ENCODE measurements at places on chromosomes 5 and 9.

GRCh38 chr5:172971482-172971881 lies 12.1 kb upstream of the ATP6V0E1 start:
- no peak for DNase-seq

DNA sequence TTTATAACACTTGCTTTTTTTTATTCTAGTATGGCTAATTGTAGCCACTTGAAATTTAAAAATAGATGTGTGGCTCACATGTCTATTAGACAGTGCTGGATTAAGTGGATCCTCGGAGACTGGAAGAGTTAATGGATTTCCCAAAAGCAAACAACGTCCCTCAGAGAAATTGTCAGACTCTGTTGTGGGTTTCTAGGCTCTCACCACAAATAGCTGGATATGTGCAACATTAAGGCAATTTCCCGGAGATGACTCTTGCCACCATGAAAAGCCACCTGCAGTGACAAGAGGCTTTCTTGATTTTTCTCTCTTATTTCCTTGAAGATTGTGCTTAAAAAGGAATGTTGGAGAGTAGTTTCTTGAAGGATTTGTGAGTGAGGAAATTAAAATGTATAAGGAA lies 43.2 kb downstream of the TMEM167A start:
- DNase-seq, result no peak

DNA sequence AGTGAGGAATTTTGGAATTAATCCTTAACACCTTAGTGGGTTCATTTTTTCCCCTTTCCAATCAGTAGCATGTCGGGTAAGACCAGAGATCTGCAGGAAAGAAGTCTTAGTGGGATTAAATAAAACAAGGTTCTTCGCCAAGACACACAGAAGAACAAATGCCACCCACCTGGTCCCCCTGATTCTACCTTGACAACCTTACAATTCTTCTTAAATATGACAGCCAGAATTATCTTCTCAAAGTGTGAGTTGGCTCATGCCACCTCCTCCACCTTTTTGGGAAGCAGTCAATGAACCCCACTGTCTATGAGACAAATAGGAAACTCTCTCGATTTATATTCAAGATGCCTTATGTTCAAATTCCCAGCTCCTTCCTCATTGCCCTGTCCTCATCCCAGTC lies 105.1 kb downstream of the BRINP1 start:
- no peak for DNase-seq

DNA sequence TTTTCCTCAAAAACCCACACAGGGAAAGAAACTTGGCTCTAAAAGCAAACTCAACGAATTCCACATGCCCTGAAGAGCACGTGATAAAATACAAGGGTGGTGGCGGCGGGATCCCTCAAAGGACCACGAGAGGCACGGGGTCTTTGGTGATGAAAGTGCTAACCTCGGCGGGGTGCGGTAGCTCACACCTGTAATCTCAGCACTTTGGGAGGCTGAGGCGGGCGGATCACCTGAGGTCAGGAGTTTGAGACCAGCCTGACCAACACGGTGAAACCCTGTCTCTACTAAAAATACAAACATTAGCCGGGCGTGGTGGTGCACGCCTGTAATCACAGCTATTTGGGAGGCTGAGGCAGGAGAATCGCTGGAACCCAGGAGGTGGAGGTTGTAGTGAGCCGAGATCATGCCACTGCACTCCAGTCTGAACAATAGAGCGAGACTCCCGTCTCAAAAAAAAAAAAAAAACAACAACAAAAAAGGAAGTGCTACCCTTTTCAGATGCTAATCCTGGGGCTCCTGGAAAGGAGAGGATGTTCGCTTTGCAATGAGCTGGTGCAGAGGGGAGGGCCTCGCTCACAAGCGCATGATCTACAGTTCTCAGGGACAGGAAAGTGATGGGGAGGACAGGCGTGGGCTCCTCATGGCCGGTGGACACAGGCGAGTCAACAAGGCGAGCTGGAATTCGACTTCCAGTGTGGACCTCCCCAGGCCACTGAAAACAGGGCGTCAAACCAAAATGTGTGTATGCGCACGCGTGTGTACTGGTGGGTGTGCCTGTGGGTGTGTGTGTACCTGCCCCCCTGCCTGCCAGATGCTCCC lies 54.1 kb downstream of the USP20 start:
- no peak for DNase-seq

DNA sequence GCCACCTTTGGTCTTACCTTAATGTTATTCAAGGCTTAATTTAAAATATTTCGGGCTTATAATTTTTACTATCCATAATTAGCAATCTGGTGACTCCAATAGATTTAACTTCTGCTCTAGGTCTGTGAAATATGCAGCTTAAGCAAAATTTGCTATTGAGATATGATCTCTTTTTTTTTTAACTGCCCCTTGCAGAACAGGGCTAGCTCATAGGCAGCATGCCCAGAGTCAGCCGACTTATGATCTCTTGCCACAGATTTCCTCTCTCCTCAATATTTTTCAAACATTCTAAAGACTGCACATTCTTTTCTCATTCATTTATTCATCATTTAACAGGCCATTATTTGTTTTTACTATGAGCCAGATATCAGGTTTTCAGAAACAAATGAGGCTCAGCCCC lies 4.5 kb downstream of the TTC23L start:
- no peak for DNase-seq

DNA sequence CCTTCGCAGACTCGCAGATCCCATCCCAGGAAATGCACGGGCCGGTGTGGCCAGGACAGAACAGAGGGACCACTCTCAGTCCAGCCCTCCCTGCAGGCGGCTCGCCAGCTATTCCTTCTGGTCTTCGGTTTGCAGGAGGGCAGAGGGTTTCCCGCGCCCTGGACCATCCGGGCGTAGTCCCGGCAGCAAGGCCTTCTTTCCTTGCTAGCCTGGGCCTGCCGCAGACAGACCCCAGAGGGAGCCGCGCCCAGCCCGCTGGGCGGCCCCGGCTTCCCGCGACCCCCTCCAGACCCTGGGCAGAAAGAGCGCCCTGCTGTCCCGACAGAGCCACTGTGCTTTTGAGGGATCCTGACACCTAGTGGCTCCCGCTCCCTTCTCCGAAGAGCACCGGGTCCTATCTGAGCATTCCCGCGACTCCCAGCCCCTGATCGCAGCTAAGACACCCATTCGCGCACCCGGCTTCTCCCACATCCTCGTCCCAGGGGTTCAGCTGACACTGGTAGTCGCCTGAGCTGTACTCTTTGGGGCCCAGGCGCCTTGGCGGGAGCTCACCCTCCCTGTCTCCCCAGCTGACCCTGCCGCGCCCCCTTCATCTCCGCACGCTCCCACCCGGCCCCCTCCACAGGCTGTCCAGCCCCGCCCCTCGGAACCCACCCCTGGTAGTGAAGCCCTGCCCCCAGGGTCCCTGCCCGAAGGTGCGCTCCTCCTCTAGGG lies 1.1 kb downstream of the CFAP90 start:
- no peak for DNase-seq

DNA sequence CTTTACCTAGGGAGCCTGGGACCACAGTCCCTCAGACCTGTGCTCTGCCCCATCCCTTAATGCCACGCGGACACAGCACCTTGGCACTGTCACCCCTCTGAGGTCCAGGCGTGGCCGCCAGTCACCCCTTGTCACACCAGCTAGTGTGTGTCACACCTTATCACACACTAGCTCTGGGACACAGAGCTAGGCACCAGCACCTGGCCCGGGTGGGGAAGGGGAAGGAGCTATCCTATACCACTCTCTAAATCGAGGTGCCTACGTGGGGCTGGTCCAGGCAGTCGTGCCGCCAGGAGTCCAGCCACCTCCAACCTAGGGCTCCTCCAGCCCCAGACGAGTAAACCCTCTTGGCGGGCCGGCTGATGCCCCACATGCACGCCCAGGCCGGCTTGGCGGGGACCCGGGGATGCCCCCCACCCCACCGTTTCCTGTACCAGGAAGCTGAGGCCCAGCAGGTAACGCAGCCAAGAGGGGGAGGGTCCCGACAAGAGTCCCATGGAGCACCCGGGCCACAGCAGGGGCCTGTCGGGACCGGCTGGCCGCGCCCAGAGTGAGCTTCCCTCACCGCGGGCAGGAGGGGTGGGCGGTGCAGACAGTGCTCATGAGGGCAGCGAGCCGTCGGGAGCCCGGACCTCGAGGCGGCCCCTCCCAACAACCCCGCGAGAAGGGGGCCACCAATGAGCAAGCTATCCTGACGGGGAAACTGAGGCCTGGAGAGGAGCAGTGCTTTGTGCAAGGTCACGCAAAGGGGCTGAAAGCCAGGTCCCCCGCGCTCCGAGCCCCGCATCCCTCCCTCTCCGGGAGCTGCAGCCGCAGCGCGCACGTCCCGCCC lies 550 bp downstream of the CORO2A start:
- DNase-seq, result peak; percentile 64

DNA sequence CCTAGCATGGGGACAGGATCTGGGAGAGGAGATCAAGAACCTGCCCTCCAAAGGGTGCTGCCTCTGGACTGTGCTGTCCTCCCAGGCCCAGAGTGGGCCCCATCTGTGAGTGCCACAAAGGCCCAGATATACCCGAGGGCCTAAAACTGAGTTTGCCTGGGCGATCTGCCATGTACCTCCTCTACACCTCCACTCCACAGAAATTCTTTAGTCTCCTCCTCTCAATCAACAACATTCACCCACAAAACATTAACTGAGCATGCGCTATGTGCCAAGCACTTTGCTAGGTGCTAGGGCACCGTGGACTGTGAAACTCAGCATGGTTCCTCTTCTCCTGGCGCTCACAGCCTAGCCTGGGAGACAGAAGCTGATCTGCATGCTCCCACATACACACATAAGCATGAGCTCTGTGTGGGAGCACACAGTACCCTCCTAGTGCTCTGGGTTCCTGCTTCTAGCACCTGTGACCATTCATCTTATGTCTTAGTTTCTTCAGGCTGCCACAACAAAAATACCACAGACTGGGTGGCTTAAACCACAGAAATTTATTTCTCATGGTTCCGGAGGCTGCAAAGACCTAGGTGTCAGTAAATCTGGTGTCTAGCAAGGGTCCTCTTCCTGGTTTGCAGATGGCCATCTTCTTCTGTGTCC lies 82.0 kb upstream of the FSTL4 start:
- DNase-seq, result no peak

- DNase-seq, result no peak
These were observed 70.8 kb downstream of the NXNL2 start for GRCh38 chr9:88605512-88606362.

DNA sequence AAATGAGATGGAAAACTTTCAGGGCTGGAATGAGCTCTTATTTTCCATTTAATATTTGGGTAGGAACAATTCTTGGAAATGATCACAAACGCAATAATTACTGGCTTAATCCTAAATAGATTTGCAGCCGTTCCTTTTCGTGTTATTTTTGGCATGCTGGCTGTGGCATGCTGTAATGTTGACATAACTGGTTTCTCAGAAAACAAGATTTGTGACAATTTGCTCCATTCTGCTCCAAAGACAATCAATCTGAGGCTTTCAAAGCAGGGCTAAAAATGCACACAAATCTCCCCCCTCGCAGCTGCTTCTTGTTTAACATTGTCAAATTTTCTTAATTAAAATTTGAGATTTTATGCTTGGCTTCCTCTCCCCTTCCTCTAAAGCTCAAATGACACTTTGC lies 151.2 kb downstream of the TTC39B start:
- DNase-seq, result no peak

- DNase-seq, result peak; percentile 20
These were observed at the start of gene TGFBI for GRCh38 chr5:136028782-136029742. TGFBI (plus strand) TSS chr5:136028988; CDS start chr5:136029056, 68 bp downstream.

GRCh38 chr9:114031037-114031630 lies 47.0 kb downstream of the AMBP start:
- DNase-seq, result no peak

- DNase-seq, result no peak
These were observed 66.9 kb upstream of the EPB41L4A start for GRCh38 chr5:112485934-112486355.

DNA sequence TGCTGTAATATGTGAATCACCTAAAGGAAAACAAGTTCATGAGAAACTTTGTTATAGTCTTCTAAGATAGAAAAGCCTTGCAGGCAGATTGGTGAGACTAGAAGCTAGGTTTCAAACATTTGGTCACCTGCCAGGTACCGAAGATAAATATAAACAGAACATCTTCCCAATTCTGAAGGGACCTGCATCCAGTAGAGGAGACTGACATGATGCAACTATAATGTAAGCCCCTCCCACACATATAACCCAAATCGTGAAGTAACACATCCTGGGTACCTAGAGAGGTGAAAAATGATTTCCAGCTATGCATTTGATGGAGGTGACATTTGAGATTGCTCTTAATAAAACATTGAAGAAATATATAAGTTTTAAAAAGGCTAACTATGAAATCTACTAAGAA lies 29.9 kb downstream of the SHLD3 start:
- DNase-seq, result no peak

GRCh38 chr9:14303521-14303920 lies 10.4 kb downstream of the NFIB start:
- DNase-seq, result no peak

GRCh38 chr9:84501587-84501986 lies 161.0 kb upstream of the SLC28A3 start:
- DNase-seq, result no peak

DNA sequence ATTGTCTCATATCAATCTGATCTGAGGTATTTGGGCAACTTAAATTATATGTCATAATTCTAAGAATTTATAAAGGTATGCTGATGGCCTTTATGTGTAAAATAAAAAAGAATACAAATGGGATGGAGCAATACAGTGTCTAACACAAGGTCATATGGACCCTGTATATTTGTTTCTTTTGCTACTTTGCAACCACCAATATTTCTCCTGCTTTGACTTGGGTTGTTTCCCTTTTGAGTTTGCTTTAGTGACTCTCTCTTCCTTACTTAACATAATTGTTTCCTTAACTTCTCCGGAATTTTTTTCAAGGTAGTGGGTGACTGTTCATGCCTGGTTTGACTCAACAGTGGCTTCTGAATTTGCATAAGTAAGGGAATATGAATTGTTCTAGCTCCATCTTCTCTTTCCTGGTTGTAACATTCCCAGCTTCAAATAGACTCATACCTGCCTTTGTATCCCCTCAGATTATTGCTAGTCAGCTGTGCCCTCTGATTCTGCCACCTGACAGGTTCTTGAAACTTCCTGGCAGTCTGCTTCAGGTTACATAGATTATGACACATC lies 30.2 kb upstream of the ANXA1 start:
- DNase-seq, result no peak

- DNase-seq, result no peak
These were observed 44.2 kb downstream of the SH3PXD2B start for GRCh38 chr5:172410160-172410559.

- DNase-seq, result no peak
These were observed 69.8 kb upstream of the NFIB start for GRCh38 chr9:14383773-14384172.

GRCh38 chr5:176774216-176775171 lies 35.9 kb upstream of the UNC5A start:
- DNase-seq, result no peak

GRCh38 chr5:117205894-117206293 lies 631.3 kb upstream of the SEMA6A start:
- DNase-seq, result no peak

GRCh38 chr9:116716438-116716837 lies 29.3 kb downstream of the TRIM32 start:
- no peak for DNase-seq

GRCh38 chr9:972501-973294 lies 3.8 kb upstream of the DMRT3 start:
- DNase-seq, result no peak

Measured in K562 (cell line).